ENCODE measurements at places on chromosomes 4 and X.
A peak's percentile ranks its signal among the peaks of the same experiment; 100 is the strongest.

DNA sequence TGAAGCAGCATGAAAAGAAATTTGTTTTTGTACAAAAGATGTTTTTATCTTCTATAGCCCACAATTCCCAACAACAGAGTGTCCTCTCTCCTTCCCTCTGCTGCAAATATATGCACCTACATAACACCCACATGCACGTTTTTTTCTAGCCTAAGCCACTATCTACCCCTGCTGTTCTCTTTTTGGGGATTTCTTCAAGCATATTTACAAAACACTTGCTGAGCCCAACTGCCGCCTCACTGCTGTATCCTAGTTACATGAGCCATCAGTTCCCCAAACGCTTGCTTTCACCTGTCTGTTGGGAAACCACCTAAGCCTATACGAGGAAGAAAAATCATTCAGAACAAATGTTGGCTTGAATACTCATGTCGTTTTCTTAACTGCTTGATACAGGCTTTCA is 127.2 kb downstream of the CHRNA9 start:
- DNase-seq: no peak

GRCh38 chrX:9913146-9913433 is 54.1 kb upstream of the CLDN34 start:
- no peak for DNase-seq

GRCh38 chr4:5894266-5894665 is 1.4 kb upstream of the CRMP1 start:
- no peak for DNase-seq

DNA sequence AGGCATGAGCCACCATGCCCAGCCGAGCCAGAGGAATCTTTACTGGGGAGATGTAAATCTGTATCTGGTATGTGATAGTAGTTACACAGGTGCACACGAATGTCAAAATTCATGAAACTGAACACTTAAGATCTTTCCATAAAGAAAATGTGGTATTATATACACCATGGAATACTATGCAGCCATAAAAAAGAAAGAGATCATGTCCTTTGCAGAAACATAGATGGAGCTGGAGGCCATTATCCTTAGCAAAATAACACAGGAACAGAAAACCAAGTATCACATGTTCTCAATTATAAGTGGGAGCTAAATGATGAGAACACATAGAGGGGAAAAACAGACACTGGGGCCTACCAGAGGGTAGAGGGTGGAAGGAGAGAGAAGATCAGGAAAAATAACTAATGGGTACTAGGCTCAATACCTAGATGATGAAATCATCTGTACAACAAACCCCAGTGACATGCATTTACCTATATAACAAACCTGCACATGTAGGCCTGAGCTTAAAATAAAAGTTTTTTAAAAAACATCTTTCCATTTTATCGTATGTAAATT is 7.8 kb downstream of the TMEM156 start:
- DNase-seq: no peak

DNA sequence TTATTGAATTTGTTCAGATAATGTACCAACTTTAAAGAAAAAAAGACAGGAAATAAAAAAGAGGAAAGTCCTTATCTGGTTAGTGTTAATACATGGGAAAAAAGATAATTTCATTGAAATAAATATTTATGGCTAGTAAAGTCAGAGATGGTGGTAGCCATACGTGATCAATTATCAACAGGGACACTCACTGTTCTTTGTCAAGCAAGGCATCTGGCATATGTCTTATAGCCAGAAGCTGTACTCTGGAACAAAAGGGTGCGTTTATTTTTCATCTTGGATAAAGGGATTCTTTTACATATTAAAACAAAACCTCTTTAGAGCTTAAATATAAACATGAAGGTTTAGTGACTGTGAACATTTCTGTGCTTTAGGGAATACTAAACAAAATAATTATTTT is 26.7 kb downstream of the HDX start:
- no peak for DNase-seq

- no peak for DNase-seq
Measured at GRCh38 chr4:42101446-42101975, 50.9 kb downstream of the BEND4 start.

GRCh38 chr4:98786866-98787265 is 128.5 kb upstream of the TSPAN5 start:
- DNase-seq: no peak

GRCh38 chr4:55561889-55562288 is 15.2 kb upstream of the CLOCK start:
- no peak for DNase-seq

DNA sequence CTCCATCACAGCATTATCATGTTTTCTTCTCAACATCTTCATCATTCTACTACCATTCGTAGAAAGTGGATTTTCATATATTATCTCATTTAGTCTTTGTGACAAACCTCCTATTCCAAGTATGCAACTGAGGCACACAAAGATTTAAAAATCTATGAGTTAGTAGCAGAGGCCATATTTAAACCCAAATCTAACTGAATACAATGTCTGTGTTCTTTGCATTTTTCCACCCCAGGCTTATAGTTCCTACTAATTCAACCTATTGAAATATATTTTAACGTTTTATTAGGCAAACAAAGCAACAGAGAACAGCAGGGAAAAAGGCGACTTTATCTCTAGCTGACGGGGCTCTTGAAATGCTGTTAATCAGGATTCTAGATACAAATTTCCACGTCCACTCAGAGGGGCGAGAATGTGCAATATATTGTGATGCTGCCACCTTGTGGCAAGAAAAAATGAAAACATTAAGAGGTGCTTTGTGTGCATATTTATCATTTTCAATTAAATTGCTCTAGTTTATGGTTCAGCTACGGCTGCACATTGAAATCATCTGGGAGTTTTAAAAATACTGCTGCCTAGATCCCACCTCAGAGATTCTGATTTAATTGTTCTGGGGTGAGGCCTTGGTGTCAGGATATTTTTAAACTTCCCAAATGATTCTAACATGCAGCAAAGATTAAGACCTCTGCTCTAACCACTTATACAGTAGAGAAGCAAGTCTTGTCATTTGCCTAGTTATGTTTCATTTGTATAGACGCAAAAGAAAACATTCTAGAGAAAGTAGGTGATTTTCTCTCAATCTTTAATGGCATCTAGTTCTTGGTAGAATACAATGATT is 315.9 kb downstream of the MAPK10 start:
- DNase-seq: no peak

DNA sequence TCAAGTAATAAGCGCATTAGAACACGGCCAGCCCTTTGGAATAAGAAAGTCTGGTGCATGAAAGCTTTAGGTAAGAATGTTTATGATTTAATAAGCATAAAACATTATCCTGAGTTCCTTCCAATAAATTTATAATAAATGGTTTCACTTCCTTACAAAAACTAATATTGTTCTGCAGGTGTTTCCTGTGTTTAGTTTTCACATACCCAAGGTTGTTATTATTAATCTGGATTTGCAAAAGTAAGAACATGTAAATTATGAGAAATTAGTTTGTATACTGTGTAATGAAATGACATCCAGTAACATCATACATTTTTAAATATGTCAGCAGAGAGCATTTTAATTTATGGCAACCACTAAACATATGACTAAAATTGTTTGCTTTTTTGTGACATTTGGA is 72.1 kb downstream of the BANK1 start:
- DNase-seq: no peak

- DNase-seq: no peak
Measured at GRCh38 chr4:112214390-112215264, 17.0 kb upstream of the AP1AR start.

- DNase-seq: no peak
Measured at GRCh38 chrX:80602036-80602860, 182.0 kb downstream of the TENT5D start.

DNA sequence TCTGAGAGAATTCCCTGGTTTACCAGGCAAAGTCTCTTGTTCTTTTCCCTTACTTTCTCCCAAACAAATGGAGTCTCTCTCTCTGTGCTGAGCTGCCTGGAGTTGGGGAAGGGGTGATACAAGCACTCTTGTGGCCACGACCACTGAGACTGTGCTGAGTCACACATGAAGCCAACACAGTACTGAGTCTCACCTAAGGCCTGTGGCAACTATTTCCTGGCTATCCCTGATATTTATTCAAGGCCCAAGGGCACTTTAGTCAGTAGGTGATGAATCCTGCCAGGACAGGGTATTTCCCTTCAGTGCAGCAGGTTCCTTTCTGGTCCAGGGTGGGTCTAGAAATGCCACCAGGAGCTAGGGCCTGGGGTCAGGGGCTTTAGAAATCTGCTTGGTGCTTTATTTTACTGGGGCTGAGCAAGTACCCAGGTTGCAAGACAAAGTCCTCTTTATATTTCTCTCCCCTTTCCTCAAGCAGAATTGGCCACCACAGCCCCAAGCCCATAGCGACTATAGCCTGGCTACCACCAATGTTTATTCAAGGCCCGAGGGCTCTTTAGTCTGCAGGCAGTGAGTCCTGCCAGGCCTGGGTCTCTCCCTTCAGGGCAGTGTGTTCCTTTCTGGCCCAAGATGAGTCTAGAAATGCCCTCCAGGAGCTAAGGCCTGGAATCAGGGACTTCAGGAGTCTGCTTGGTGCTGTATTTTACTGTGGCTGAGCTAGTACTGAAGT is 10.5 kb downstream of the ARL13A start:
- no peak for DNase-seq

GRCh38 chr4:140154572-140154891 is 548 bp upstream of the MAML3 start:
- DNase-seq: no peak

GRCh38 chr4:94534401-94535312 is 82.9 kb downstream of the PDLIM5 start:
- DNase-seq: no peak

GRCh38 chr4:107826421-107826980 is 1.8 kb downstream of the SGMS2 start:
- no peak for DNase-seq

GRCh38 chr4:35038845-35039244 is 1205.5 kb downstream of the ARAP2 start:
- no peak for DNase-seq

GRCh38 chr4:94575652-94576051 is 123.9 kb downstream of the PDLIM5 start:
- no peak for DNase-seq

DNA sequence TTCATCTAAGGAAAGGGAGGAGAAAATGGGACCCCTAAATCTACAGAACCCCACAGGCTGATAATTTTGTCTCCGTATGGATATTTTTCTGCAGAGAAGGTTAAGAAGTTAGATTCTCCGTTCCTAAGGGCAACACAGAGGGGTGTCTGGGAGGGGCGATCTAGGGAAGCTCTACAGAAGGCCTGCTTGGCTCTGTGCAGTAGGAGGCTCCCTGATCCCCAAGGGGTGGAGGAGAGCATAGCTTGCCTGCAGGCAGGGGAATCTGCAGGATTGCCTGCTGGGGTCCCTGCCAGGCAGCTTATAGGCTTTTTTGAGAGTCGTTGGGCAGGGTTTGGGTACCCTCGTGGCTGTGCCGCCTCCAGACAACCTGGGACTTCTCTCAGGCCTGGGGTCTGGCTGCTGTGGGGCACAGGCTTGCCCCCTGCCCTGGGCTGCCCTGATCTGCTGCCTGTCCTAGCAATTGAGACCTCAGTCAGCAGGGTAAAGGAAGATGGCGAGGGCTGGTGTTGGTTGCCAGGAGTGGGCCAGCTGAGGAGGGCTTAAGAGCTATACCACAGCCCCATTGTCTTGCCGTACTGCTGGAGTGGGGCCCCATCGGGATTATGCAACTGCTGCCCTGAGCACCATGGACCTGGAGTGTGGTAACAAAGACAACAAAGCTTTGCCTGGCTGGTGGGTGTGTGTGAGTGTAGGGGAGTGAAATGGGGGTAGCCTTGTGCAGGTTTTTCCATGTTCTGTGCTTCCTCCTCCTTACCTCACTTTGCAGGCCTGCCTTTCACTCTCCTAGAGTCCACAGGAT is 74.1 kb downstream of the EFNB1 start:
- DNase-seq: no peak

DNA sequence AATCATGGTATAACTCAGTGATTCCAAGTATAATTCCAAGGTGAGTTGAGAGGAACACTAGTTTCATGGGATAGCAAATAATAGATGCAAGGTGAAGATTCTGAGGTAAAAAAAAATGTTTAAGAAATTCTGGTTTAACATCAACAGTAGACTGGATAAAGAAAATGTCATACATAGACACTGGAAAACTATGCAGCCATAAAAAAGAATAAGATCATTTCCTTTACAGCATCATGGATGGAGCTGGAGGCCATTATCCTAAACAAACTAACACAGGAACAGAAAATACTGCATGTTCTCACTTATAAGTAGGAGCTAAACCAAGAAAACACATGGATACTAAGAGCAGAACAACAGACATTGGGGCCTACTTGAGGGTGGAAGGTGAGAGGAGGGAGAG is 54.6 kb upstream of the LEF1 start:
- no peak for DNase-seq

DNA sequence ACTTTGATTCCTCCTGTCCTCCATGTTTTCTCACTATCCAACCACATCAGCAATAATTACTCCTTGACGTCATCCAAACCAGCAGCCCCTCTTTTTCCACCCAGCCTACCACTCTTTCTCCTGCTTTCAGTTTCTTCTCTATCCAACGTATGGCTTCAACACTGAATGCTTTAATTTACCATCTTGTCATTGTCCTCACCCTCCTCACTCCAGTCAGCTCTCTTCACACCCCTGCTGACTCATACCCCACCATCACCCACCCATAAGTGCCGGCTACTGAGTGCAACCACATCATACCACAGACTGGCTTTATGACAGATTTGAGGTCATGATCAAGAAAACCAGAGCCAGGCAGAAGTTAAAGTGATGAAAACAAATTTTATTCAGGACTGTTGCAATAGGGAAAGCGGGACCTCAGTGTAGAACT is 9.8 kb upstream of the ANXA5 start:
- DNase-seq: peak; percentile 41

DNA sequence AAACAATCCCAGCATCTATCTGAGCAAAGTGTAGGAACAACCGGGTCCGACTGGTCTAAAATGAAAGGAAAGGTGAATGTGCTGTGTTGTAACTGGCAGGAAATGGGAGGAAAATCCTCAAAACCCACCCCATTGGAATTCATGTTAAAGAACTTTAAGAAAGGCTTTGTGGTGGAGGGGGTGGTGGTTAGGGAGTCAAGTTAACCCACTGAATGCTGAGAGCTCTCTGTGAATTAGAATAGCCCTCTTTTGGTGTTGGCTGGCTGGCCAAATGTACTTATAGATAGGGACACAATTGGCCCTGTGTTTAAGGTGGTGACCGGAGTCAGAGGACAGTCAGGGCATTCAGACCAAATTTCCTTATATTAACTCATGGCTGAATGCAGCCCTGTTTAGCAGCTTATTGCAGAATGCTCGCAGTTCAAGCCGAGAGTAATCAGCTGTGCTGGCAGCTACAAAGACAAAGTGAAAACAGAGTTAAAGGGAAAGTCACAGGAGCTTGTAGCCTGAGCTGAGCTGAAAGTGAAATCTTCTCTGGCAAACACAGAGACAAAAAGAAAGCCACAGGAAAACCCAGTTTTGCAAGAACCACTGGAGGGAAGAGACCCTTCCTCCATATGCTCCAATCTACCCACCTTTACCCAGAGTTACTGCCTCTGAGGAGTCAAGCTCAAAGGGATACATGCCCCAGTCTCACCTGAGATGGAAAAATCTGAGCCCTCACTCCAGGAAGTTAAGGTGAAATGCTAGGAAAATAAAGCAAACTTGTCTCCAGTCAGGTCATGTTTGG is 38.5 kb upstream of the UGT2B7 start:
- no peak for DNase-seq

Data from activated CD8-positive, alpha-beta memory T cell treated with anti-CD3 and anti-CD28 coated beads for 4 hours (primary cell).